ENCODE measurements at places on chromosomes 11 and 22.

DNA sequence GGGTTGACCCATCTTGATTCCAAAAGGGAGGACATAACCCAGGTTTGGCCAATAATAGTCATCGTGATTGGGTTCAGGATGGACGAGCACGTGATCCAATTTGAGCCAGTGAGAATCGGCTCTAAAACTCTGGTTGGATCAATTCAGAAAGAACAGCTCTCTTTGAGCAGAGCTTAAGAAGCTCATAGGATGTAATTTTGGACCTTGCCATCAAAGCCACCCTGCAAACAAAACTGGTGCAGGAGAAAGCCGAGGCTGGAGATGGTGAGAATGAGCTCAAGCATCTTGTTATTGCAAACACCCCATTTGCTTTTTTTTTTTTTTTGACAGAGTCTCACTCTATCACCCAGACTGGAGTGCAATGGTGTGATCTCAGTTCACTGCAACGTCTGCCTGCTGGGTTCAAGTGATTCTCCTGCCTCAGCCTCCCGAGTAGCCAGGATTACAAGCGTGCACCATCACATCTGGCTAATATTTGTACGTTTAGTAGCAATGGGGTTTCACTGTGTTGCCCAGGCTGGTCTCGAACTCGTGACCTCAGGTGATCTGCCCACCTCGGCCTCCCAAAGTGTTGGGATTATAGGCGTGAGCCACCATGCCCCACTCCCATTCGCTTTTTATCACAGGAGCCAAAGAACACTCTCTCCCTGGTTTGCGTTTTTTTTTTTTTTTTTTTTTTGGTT is 13.8 kb upstream of the MIAT start:
- no peak for DNase-seq

DNA sequence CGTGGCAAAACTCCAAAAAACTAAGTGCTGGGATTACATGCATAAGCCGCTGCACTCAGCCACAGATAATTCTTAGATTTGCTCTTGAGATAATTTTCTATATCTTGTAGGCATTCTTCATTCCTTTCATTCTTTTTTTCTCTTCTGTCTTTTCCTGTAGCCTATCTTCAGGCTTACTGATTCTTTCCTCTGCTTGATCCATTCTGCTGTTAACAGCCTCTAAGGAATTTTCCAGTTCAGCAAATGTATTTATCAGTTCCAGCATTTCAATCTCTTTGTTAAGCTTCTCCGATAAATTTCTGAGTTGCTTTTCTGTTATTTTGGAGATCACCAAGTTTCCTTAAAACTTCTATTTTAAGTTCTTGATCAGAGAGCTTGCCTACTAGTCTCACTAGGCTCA is 46.7 kb downstream of the SMC1B start:
- no peak for DNase-seq

GRCh38 chr11:23554002-23554401 is 693.7 kb upstream of the CCDC179 start:
- peak; percentile 20 for DNase-seq

GRCh38 chr11:127412722-127413380 is 412.3 kb upstream of the KIRREL3 start:
- DNase-seq: no peak

DNA sequence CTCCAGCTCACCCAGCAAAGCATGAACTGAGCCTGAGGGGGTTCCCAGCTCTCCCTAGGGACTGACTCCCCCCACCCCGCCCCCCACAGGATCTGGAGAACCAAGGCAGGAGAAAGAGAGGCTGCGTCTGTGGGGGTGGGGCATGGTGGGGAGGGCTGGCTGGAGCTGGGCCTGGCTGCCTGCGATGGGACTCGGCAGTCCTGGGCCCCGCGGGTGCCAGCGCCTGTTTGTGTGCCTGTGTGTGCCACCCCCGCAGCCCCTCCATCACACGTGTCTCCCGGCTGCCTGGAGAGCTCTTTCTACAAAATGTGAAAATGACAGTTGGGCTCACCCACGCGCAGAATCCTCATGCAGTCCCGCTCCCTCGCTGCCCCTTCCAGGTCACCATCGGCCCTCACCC is 46.8 kb downstream of the CACNA1I start:
- no peak for DNase-seq

- DNase-seq: no peak
Observed at GRCh38 chr22:30867746-30868662, 100.6 kb downstream of the MORC2 start.

DNA sequence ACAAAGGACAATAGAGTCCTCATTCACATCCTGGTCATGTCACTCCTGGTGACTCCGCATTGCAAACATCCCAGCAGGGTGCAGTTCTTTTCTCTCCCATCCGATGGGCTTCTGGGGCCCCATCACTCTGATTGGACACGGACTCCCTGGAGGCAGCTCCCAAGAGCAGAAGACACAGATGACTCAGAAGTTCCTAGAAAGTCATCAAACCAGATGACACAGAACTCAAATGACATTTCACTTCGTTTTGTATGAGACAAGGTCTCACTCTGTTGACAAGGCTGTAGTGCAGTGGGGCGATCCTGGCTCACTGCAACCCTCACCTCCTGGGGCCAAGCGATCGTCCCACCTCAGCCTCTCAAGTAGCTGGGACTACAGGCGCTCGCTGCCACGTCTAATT is 33.2 kb downstream of the ZNF195 start:
- peak; percentile 40 for DNase-seq

DNA sequence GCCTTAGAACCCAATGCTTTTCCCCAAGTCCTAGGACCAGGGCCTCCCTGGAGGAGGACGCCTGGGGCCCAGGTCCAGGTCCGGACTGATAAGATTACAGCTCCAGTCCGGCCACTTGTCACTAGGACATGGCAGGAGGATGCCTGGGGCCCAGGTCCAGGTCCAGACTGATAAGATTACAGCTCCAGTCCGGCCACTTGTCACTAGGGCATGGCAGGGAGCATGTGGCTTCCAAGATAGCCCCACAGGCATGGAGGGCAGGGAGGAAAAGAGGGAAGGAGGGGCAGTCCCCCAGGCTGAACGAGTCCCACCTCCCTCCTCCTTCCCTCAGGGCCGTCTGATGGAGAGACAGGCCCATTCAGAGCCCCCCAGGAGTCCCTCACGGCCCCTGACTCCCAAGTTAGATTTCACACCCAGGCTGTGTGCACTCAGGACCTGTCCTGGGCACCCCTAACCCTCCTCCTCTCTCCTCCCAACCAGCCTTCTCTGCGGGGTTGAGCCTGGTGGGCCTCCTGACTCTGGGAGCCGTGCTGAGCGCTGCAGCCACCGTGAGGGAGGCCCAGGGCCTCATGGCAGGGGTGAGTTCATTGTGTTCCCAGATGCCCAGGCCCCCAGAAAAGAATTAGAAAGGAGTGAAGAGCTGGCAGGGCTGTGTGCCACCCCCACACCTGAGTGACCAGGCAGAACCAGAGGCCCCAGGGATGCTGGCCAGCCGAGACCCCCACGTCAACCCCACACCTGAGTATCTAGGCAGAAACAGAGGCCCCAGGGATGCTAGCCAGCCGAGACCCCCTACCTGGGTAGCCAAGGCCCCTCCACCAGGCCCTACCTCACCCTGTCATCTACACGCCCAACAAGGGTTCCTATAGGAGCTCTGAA is 2.1 kb downstream of the TSPAN32 start:
- DNase-seq: no peak

DNA sequence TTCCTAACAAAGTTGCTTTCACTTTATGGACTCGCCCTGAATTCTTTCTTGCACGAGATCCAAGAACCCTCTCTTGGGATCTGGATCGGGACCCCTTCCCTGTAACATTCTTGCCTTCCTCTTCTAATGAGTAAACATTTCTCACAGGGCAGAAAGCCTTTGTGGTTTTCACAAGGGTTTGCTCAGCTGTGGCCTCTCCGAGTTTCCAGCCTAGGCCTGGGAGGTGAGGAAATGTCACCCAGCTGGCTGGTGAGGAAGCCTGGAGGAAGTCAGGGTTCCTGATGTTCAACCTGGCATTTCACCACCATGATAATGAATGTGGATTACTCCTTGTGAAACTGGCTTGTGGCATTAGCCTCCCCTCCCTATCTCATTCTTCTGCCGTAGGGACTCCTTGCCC is 224.9 kb downstream of the DSCAML1 start:
- DNase-seq: no peak

GRCh38 chr22:37842015-37842793 is 1.9 kb downstream of the ANKRD54 start:
- no peak for DNase-seq

DNA sequence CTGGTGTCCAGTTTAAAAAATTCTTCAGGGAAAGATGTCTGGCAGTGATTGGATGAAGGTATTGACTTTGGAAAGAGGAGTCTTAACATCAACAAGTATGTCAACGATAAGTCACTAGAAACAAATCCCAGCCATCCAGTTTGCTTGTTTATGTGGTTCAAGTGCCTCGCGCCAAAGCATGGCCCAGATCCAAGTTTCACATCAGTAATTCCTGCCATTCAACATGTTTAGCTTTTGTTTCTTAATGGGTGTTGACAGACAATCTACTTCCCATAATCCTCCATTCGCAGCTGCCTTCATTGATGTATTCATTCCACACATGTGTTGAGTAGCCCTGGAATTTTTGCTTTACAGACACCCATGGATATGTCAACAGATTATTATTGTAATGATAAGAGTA is 77.8 kb downstream of the UBASH3B start:
- no peak for DNase-seq

- DNase-seq: no peak
Observed at GRCh38 chr22:22684580-22685561, 40.5 kb downstream of the GGTLC2 start.

GRCh38 chr22:30863081-30863833 is 105.3 kb downstream of the MORC2 start:
- DNase-seq: no peak

- no peak for DNase-seq
Observed at GRCh38 chr11:67410369-67410831, 5.1 kb upstream of the CARNS1 start.

DNA sequence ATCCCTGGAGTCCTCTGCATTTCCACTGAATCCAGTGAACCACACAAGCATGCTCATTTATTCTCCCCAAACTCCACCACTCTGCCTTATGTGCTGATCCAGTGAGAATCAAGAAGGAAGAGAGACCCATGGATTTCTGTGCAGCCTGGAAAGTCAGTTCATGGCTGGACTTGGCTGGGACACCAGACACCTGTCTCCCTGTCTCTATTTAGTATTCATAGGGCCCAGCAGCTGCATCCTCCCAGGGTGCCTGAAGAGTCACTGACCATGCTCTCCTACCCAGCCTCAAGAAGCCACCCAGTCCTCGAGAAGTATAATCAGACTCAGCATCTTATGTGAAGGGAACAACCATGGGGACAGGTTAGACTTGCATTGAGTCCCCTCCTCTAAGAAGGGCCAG is 83.2 kb downstream of the ZNF280B start:
- DNase-seq: no peak

GRCh38 chr11:2484576-2485125 is 39.8 kb downstream of the KCNQ1 start:
- no peak for DNase-seq

GRCh38 chr11:132610791-132611190 is 921.5 kb downstream of the OPCML start:
- DNase-seq: no peak

GRCh38 chr11:32792111-32792947 is 2.1 kb downstream of the CCDC73 start:
- DNase-seq: peak; percentile 9

GRCh38 chr11:125428486-125429173 is 67.4 kb downstream of the FEZ1 start:
- no peak for DNase-seq

DNA sequence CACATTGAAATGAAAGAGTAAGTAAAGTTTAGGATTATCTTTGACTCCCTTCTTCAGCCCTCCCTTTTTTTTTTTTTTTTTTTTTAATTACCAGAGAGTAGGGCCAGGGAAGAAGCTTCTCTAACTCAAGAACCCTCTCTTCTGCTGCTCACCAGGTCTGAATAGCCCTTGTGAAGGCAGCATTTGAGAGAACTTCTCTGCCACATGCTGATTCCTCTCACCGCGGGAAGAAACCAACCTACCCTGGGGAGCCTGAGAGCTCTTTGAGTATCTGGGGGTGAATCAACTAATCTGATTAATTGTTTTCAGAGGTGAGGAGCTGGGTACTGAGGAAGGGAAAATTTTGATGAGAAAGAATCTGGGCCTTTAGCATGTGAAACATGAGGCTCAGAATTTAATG is 434.5 kb upstream of the CCDC90B start:
- DNase-seq: no peak

DNA sequence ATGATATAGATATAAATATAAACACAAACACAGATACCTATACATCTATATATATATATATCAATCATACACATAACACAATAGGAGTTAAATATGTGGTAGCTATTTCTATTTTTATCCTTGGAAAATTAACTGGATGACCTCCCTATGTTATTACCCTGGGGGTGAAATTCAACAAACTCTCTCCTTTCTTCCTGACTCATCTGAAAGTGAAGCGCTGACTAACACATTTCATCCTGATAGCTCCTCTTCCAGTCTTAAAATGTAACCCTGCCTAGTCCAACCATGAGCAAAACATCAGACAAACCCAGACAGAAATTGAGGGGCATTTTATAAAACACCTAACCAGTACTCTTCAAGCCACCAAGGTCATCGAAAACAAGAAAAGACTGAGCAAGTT is 220.6 kb upstream of the ISX start:
- no peak for DNase-seq

DNA sequence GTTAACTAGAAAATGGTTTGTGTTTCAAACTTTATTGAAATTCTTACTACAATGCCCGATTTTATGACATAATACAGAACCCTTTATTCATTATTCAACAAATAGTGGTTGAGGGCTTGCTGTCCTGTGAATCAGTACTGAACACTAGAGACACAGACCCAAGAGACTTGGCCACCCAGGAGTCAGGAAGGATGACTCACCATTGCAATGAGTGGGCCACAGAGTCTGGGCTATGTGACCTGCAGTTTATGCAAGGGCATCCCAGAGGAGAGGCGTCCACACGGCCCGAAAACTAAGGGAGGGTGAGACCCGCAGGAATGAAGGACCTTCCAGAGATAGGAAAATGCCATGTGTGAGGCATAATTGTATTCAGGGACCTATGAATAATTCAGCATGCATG is 143.8 kb upstream of the DDI1 start:
- peak; percentile 19 for DNase-seq

GRCh38 chr11:17556999-17557398 is 9.9 kb downstream of the OTOG start:
- no peak for DNase-seq

DNA sequence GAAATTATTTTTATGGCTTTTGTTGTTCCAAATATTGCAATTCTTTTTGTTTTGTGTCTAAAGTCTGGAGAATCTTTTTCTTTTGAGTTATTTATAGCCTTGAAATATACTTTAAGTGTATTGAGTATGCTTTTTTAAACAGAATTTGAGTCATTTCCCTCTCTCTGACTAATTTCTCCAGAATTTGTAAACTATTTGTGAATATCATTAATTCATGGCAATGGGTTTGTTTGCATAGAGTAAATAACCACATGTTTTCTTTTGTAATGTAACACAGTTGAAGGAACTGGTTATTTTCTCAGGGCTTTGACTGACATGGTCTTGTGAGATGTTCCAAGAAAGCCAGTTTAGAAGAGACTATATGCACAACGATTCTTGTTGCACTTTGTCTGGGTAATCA is 30.9 kb upstream of the MPEG1 start:
- DNase-seq: no peak

- DNase-seq: no peak
Observed at GRCh38 chr11:921921-922678, 3.6 kb upstream of the AP2A2 start.
